ENCODE measurements at places on chromosomes 2 and 18. TPM values are rescaled to one million over a fixed set of nuclear protein-coding genes. Genes with fewer than 3 reads are reported as not detected.

DNA sequence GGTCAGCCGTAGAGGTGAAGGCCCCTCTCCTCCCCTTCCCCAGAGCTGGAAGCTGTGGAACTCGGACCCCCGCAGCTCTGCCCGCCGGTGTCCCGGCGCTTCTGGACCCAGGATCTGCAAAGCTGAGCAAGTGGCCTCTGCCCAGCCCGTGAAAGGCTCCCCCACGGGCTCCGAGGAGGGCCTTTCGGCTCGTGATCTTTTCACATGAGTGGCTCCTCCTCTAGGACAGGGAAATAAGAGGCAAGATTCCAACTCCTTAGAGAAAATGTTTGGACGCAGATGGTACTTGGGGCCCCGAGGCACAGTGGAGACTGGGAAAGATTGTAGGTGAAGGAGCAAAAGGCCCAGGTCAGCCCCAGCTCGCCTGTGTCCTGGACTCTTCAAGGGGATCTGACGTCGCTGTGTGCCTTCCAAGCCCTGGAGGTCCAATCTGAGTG, 48.2 kb upstream of the SP3 start:
- no peak for ATAC-seq

- no peak for ATAC-seq
These were observed 10.7 kb downstream of the CXCR1 start for GRCh38 chr2:218155953-218156479.

GRCh38 chr2:60597346-60597745, 43.9 kb upstream of the BCL11A start:
- ATAC-seq, result no peak

- ATAC-seq, result no peak
These were observed 48.1 kb downstream of the TPGS2 start for GRCh38 chr18:36780748-36781147.

GRCh38 chr2:217090024-217090473, 230.2 kb upstream of the TNP1 start:
- peak; percentile 71 for ATAC-seq

- no peak for ATAC-seq
These were observed 968.7 kb downstream of the CNTNAP5 start for GRCh38 chr2:124993809-124994208.

GRCh38 chr2:158725441-158725891, 69.7 kb upstream of the DAPL1 start:
- ATAC-seq, result no peak

DNA sequence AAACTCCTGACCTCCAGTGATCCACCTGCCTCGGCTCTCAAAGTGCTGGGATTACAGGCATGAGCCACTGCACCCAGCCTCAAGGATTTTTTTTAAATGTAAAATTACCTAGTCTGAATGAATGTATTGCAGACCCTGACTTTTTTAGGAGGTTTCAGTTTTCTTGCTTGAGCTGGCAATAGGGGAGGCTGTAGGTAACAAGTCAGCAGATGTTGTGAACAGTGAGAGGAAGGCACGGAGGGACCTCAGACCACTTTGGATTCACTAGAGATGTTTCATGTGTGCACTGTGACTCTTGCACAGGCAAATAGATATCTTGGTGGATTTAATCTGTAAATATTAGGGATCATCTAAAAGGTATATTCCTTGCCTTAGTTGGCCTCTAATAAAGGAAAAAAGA, 6.4 kb downstream of the NDUFV2 start:
- peak; percentile 51 for ATAC-seq

- ATAC-seq, result no peak
These were observed 43.6 kb downstream of the SCN9A start for GRCh38 chr2:166332106-166332505.

DNA sequence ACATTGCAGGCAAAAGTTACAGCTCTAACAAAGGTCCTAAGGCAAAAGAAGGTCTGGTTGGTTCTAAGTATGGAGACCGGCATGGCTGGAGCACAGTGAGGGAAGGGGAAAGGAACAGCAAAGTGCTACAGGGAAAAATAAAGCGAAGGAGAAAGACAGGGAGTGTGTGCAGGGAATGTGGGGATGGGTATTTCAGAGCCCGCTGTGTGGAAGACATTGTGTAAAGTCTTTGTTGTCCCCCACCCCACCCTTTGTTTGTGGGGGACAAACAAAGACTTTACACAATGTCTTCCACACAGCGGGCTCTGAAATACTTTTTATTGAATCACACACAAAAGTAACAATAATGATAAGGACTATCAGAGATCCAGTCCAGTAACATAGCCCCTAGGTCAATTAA, 28.9 kb upstream of the C2orf15 start:
- no peak for ATAC-seq

DNA sequence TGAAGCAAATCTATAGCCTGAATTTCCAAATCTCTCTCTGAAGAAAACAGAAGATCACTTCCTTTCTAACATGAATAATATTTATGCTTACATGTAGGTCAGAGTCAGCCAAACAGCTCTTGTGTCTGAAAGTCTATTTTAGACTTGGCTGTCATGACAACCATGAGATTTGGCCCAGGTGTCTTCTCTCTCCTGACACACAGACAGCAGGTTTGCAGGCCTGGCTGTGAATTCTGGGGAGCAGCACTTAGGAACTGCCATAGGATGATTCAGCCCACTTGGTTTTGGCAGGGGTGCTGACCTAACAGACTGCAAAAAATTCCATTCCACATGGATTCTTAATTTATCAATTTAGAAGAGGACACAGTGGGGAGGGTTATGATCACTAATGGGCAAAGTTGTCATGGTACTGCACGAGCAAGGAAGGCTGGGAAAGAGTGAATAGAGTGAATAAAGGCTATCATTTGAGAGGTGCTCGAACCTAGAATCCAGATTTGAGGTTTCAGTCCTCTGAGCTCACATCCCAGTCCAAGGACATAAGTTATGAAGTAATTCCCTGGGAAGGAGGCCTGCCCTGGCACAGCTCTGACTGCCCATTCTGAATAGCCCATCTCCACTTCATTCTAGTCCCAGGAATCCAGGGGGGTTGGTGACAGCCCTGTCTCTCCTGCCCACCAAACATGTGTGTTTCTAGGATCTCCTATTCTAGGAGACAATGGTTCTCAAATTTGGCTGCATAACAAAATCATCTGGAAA, 453.9 kb upstream of the TRIB2 start:
- no peak for ATAC-seq

GRCh38 chr18:228586-228985, 39.3 kb downstream of the THOC1 start:
- no peak for ATAC-seq

DNA sequence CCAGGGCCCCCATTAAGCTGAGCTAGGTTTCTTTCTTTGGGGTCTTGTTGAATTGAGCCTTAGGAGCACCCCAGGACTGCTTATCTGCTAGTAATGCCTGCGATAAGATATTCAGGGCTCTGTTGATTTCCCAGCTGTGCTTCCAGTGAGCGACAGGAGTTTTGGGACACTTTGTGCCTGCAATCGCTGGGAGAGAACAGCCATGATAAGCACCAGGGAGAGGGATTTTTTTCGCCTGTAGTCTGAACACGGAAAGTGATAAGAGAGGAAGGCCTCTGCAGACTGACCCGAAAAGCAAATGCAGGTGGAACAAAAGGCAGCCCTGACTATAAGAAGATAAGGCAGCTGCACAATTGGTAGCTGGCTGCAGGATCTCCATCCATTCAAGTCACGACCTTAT, 244.3 kb downstream of the CNTNAP5 start:
- no peak for ATAC-seq

GRCh38 chr2:178962805-178963433, 87.0 kb downstream of the CCDC141 start:
- no peak for ATAC-seq

DNA sequence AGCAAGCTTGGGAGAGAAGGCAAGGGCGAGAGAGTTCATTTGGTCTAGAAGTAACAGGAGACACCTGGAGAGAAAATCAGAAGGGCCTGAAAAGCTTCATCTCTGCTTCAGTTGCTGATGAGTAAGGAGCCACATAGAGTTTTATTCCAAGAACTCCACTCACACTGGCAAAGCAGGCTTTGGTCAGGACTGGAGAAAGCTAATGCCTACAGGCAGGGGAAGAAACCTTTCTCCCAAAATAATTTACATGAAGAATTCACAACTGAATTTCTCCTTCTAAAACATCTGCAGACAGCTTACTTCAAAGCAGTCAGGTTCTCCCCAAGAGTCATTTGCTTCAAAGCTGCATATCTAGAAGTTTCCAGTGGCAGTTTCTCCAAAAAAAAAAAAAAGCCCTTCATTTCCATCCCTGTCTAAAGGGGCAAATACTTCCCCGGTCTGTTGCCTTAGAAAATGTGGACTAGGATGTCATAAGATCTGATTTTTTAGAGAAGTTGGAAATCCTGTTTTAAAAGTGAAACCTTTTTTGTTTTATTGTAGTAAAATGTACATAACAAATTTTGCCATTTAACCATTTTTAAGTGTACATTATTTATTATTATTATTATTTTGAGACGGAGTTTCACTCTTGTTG, 46.3 kb downstream of the TMEM247 start:
- no peak for ATAC-seq

DNA sequence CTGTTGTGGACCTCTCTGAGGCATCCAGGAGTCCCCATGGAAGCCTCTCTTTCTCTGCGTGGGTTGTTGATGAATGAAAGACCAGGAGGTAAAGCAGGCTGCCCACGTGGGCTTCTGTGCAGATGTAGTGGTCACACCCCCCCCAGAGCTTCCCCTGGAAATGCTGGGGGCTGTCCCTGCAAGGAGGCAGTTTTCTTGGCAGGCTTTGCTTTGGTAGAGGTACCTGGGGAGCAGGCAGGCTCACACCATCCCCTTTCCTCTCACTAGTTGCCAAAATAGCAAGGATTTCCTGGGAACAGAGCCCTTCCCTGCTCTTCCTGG, 97.6 kb upstream of the MAP3K20 start:
- no peak for ATAC-seq

- no peak for ATAC-seq
These were observed 8.0 kb downstream of the CYRIA start for GRCh38 chr2:16657671-16658070.

DNA sequence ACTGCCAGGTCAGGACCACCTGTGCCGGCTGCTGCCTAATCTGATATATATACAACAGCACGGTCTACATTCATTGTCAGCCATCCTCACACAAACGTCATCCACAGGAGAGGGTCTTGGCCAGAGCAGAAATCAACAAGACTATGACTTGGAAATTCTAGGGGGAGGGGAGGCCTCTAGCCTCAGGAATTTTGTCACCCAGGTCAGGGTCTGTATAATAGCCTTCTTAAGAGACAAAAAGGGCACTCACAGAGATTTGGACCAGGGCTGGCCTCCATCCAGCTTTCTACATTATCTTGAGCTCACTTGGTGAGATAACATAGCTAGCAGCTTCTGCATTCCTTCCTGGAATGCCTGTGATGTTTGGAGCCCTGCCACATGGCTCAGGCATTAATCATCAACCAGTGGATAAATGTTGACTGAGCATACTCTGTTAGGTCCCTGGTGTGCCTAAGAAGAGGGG, 50.4 kb upstream of the CTIF start:
- ATAC-seq, result no peak

DNA sequence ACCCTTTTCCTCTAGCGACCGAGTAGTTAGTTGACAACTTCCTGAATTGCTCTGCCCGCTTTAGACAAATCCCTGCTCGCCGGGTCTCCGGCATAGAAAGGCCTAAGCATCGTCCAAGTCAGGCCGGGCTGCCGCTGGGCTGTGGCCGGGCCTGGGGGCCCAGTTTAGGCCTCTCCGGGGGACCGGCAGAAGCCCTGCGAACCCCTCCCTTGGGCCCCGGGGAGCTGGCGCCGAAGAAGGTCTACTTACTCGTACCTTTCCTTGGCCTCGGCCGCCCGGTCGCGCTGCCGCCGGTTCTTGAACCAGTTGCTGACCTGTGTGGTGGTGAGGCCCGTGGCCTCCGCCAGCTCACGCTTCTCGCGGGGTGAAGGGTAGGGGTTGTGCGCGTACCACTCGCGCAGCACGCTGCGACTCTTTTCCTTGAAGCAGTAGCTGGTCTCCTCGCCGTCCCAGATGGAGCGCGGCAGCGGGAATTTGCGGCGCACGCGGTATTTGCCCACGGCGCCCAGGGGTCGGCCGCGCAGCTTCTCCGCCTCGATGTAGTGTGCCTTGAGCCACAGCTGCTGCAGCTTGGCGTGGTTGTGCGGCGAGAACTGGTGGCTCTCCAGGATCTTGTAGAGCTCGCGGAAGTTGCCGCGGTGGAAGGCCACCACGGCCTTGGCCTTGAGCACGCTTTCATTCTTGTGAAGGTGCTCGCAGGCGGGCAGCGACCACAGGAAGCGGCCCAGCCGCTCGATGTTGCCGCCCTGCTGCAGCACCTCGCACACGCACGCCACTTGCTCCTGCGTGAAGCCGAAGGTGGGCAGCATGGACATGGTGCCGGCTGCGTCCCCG, 739 bp downstream of the SIX2 start:
- ATAC-seq, result peak; percentile 25

DNA sequence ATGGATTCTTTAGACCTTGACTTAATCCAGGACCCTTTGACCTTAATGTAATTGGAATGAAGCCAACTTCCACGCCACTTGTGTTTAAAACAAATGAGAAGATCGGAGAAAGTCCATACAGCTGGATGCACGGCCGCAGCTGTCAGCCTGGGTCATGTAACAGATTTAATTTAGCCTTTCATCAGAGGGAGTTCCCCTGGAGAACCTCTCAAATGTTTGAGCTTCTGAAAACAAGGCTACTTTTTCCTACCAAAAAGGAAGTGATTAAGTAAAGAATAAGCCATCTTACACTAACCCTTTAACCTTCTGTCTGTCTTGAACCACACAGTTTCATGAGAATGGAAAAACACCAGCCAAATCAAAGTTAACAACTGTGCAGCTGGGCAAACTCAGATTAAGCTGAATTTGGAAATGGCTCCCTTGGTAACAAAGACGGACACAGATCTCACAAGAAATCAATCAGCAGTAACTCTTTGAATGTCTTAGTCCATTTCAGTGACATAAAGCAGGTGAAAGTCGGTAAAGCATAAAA, 103.6 kb downstream of the DOCK10 start:
- ATAC-seq, result peak; percentile 76

The HOXD8 gene
- not detected for total RNA-seq

The REG3A gene
- not detected for total RNA-seq

The CENPA gene
- 24.3 TPM for total RNA-seq

The LIMS2 gene
- total RNA-seq, result 2.4 TPM

The FIGN gene
- total RNA-seq, result not detected

The DTNA gene
- 0.11 TPM for total RNA-seq

The PTMA gene
- total RNA-seq, result 1,845 TPM

The HOXD9 gene
- not detected for total RNA-seq

The CAPN14 gene
- 0.53 TPM for total RNA-seq

The SULT6B1 gene
- total RNA-seq, result not detected

The CERS6 gene
- total RNA-seq, result 21.5 TPM

The ACVR2A gene
- total RNA-seq, result 2.5 TPM

Data from activated T-helper 17 cell treated with anti-CD3 and anti-CD28 coated beads, Interleukin-2, amount 50 U/mL, for 72 hours (primary cell).